CD14-positive monocyte (primary cell): ENCODE measurements at places on chromosomes 2 and 18.

DNA sequence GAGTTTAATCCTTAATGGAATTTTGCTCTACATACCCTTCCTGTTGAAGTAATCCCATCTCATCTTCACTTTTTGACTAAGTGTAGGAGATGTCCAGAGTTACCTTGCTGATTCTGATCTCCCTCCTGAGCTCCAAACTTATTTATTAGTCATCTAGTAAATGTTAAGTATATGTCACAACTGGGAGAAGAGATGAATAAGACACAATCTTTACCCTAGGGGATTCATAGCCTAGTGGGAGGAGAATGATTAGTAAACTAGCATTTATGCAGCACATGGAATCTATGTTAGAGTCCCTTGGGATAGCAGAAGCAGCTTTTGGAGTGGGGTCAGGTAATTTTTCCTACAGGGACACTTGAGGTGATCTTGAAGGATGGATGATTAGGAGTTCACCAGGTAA is 20.7 kb downstream of the ACVR2A start:
- no peak overlapping the region for H3K4me3 ChIP-seq
- DNase-seq, result no peak
- peaks cover 16% of the 10 kb centered on the region for H3K4me1 ChIP-seq
- H3K27me3 ChIP-seq, result peaks cover 6% of the 10 kb centered on the region

DNA sequence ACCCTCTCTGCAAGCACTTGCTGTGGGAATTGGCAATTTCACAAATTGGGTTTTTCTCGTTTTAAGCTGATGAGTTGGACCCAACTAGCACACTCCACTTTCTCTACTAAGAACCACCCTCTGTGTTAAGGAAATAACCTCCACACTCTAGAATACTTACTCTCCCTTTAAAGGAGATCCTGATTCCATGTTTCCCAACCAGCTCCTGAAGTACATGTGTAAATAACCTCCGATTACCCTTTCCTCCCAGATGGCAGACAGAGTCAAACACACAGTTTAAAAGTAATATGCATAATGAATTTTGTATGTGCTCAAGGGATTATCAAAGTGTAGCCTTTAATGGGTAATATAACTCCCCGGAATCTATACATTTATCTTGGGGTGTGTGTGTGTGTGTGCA is 171.3 kb upstream of the OSR1 start:
- no peaks in the 10 kb centered on the region for H3K27me3 ChIP-seq
- no peak overlapping the region for H3K27ac ChIP-seq
- DNase-seq, result no peak
- no peaks in the 10 kb centered on the region for H3K4me1 ChIP-seq

GRCh38 chr2:173079973-173080860 is 4.6 kb downstream of the MAP3K20 start:
- DNase-seq, result no peak
- peaks cover 3% of the 10 kb centered on the region for H3K4me1 ChIP-seq
- H3K27ac ChIP-seq, result no peak overlapping the region
- no peak overlapping the region for H3K4me3 ChIP-seq
- no peaks in the 10 kb centered on the region for H3K36me3 ChIP-seq

- no peaks in the 10 kb centered on the region for H3K36me3 ChIP-seq
- DNase-seq, result no peak
- H3K27ac ChIP-seq, result no peak overlapping the region
- no peaks in the 10 kb centered on the region for H3K4me1 ChIP-seq
- H3K27me3 ChIP-seq, result no peaks in the 10 kb centered on the region
These were observed 76.5 kb upstream of the ZSWIM2 start for GRCh38 chr2:186925514-186925913.

DNA sequence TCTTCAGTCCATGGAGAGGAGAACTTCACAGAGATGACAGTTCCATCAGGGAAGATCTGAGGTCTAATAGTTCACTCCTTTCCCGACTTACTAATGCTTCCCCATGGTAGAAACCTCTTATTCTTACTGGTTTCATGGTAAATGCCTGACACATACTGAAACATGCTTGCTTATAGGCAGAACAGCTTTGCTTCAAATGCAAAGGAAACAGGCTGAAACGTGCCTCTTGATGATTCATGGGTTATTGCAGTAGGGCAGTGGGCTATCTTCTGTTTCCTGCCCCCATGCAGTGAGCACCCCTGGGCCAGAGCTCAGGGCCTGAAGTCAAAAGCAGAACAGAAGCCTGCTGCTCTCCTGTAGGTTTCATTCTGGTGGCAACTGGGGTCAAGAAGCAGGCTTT is 223.5 kb downstream of the RDH14 start:
- no peak for DNase-seq
- H3K36me3 ChIP-seq, result no peaks in the 10 kb centered on the region
- H3K27ac ChIP-seq, result no peak overlapping the region
- no peaks in the 10 kb centered on the region for H3K27me3 ChIP-seq

GRCh38 chr2:21194147-21194546 is 70.4 kb downstream of the TDRD15 start:
- no peaks in the 10 kb centered on the region for H3K4me1 ChIP-seq
- DNase-seq, result no peak
- no peak overlapping the region for H3K27ac ChIP-seq
- no peak overlapping the region for H3K4me3 ChIP-seq
- H3K36me3 ChIP-seq, result no peaks in the 10 kb centered on the region
- no peaks in the 10 kb centered on the region for H3K27me3 ChIP-seq

GRCh38 chr2:70992945-70993853 is 1.5 kb downstream of the TEX261 start:
- H3K27me3 ChIP-seq, result no peaks in the 10 kb centered on the region
- no peak overlapping the region for H3K4me3 ChIP-seq
- DNase-seq, result no peak
- no peak overlapping the region for H3K27ac ChIP-seq
- peaks cover 24% of the 10 kb centered on the region for H3K4me1 ChIP-seq

DNA sequence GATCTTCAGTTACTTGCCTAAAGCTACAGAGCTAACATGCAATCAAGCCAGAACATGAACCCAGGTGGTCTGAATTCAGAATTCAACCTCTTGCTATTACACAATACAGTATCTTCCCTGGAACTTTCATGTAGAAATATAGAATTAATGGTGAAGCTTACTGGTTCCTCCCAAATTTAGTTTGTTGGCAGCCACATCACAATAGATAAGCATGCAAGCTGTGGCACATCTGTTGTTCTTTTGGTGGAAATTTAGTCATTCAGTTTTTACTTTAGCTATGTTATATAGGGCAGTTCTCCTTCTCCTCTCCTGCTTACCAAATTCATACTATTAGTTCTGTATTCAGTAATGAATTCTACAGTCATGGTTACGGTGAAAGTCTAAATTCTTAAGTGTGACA is 101.0 kb upstream of the RNF152 start:
- H3K36me3 ChIP-seq, result no peaks in the 10 kb centered on the region
- no peak for DNase-seq
- no peak overlapping the region for H3K27ac ChIP-seq

DNA sequence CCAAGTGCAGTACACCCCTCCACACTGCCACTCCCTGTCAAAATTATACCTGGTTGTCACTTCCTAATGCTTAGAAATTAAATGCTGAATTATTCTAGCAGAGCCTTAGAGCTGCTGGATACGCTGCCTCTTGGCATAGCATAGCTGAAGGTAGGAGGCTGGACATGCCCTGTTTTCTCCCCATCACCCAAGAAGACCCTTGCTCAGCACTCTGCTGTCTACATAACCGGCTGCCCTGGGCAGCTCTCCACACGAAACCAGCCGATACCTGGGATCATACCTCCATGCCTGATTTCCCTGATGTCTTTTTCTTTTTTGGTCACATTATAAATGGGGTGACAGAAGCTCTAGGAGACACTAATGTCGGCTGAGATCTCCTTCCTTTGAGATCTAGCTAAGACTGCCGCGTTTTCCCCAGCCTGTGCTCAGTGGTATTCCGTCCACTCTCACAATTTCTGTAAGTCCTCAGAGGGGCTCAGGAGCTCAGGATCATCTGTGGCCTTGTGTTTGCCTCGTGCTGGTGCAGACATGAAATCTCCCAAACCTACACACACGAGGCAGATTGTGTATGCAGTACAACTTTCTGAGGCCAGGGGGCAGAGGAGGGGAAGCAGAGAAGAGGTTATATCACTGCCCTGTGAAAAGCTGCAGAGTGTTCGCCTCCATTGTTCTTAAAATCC is 13.5 kb upstream of the ZAP70 start:
- no peak overlapping the region for H3K4me3 ChIP-seq
- no peaks in the 10 kb centered on the region for H3K27me3 ChIP-seq
- no peaks in the 10 kb centered on the region for H3K36me3 ChIP-seq
- DNase-seq, result peak; percentile 14
- H3K27ac ChIP-seq, result no peak overlapping the region

DNA sequence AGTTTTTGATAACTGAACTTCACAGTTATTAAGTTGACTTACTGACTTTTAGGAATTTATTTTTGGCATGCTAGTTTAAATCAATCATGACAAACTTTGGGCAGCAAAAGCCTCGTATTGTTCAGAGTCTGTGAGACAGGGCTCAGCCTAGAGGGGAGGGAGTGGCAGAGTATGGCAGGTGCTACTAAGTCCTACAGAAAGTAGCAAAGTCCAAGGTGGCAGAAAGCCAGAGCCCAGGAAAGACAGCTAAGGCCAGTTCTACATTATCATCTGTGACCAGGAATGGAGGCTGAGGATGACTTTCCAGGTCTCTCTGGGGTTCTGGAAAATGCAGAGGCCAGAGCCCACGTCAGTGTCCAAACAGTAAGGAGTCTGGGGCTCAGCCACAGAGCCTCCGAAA is 34.2 kb downstream of the CHST10 start:
- H3K27me3 ChIP-seq, result no peaks in the 10 kb centered on the region
- no peak overlapping the region for H3K27ac ChIP-seq
- no peak for DNase-seq
- no peaks in the 10 kb centered on the region for H3K36me3 ChIP-seq
- H3K4me1 ChIP-seq, result no peaks in the 10 kb centered on the region
- H3K4me3 ChIP-seq, result no peak overlapping the region
